AG10803 (cell line): ENCODE measurements at places on chromosomes 1 and 21.

DNA sequence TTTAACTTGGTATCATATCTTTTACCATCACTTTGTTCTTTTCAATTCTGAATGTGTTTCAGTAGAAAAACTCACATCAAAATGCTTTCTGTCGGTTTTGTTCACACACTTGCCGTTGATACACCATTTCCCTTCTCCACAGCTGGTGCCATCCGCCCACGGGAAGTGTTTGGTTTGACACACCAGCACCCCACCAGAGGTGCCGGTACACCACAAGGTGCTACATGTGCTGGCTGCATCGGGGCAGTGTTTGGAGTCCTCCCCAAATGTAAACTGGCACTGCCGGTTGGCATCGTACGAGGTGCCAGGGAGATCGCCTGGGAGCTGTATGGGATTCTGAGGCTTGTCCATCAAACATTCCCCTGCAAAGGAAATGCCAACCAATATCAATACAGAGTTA, 5.0 kb downstream of the ADAMTS1 start:
- DNase-seq: no peak

DNA sequence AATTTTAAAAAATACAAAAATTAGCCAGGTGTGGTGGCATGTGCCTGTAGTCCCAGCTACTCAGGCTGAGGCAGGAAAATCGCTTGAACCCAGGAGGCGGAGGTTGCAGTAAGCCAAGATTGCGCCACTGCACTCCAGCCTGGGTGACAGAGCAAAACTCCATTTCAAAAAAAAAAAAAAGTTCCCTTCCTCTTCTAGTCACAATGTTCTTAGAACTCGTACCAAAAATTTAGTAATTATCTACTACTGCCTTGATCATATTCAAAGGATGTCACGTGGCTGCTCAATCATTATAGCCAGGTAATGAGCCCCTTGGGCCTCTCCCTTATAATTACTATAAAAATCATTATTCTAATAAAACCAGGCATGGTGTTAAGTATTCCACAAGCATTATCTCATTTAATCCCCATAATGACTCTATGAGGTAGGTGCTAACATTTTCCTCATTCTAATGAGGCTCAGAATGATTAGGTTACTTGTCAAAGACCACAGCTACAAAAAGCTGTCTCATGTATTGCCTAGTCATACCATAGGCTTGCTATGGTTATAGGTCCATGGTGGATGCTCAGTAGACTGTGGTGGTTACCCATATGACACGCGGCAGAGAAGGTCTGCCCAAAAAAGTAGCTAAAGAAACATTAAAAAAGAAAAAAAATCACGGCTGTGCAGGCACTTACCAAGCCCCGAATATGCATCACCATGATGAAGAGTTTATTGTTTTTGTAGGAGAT, 15.5 kb upstream of the PPP1R15B start:
- no peak for DNase-seq

GRCh38 chr1:6365047-6365446, 28.5 kb downstream of the ACOT7 start:
- DNase-seq: no peak

DNA sequence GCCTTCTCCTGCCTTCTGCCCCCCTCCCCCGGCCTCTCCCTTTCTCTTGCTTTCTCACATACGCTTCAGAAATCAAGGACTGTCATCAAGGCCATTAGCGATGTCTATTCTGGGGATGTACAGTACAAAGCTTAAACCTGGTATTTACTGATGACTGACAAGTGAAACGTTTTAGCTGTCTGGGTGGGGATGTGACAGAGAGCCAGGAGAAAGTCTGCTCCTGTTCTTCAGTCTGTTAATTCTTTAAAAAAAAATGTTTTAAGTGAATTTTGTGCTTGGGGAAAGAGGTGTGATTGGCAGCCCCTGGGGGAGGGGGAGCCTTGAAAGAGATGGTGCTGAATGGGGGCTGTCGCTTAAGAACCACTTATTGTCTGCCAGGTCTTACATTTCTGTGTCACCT, 283.0 kb upstream of the PLXNA2 start:
- DNase-seq: no peak

- no peak for DNase-seq
Measured at GRCh38 chr1:219143735-219144134, 29.9 kb upstream of the LYPLAL1 start.

GRCh38 chr1:218501161-218501560, 156.0 kb downstream of the TGFB2 start:
- peak; percentile 58 for DNase-seq

GRCh38 chr1:30028283-30028682, 695.1 kb downstream of the MATN1 start:
- no peak for DNase-seq

GRCh38 chr1:244226435-244226834, 175.4 kb downstream of the ZBTB18 start:
- DNase-seq: no peak

DNA sequence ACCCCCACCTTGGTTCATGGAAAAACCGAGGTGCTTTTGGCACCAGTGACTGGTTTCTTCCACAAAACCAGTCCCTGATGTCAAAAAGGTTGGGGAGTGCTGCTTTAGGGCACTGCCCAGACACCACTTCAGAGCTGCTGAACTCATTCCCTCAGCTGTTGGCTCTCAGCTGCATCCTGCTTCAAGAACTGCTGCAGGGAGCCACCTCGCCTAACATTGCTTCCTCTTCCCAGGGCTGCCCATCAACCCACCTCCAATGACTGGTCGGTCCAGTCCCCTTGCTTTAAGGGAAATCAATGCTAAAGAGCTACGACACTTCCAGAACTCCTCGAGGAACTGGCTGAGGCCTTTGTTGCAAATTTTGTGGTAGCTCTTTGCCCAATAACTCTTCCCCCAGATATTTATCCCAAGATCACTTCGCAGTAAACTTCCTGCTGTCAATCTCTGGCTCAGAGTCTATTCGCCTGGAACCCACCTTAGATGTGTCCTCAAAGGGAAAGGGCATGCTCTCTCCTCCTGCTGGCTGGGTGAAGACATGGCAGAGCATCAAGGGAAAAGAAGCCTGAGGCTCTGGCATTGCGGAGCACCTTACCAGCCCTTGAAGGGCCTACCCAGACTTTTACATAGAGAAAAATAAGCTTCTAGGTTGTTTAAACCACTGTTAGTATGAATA, 29.0 kb downstream of the C1orf52 start:
- DNase-seq: no peak

DNA sequence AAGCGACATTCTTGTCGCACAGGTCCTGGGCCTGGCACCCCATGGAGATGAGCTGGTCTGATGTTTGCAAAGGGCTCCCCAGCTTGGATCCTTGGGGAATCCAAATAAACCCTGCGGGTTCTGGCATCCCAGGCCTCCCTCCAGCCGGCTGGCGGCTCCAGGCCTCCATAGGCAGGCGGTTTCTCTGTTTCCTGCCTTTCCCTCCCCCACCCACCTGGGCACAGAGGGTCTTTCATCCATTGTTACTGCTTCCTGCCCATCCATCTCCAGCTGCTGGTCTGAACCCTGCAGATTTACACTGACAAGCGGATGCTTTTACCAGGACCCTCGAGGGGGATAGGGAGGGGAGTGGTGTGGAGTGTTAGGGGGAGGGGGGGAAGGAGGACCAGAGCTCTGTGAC, 39.1 kb upstream of the ID3 start:
- no peak for DNase-seq

DNA sequence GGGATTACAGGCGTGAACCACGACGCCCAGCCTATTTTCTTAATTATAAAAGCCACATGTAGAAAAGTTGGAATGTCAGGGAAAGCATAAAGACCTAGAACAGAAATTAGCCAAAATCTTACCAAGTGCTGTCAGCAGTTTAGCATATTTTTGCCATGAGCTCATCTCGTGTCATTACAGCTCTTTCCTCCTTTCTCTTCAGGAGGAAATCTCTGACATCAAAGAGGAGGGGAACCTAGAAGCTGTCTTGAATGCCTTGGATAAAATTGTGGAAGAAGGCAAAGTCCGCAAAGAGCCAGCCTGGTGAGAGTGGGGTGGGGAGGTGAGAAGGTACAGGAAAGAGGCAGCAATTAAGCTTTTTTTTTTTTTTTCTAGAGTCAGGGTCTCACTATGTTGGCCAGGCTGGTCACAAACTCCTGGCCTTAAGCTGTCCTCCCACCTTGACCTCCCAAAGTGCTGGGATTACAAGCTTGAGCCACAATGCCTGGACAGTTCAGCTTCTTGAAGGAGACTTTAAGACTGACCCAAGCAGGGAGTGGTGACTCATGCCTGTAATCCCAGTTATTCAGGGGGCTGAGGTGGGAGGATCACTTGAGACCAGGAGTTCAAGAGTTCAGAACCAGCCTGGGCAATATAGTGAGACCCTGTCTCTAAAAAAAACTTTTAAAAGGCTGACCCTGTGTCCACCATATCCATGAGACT, 8.4 kb upstream of the BGLAP start:
- peak; percentile 90 for DNase-seq

GRCh38 chr21:42201615-42202161, 17.3 kb upstream of the ABCG1 start:
- DNase-seq: no peak

- no peak for DNase-seq
Measured at GRCh38 chr1:160282807-160283206, 2.1 kb downstream of the PEX19 start.

DNA sequence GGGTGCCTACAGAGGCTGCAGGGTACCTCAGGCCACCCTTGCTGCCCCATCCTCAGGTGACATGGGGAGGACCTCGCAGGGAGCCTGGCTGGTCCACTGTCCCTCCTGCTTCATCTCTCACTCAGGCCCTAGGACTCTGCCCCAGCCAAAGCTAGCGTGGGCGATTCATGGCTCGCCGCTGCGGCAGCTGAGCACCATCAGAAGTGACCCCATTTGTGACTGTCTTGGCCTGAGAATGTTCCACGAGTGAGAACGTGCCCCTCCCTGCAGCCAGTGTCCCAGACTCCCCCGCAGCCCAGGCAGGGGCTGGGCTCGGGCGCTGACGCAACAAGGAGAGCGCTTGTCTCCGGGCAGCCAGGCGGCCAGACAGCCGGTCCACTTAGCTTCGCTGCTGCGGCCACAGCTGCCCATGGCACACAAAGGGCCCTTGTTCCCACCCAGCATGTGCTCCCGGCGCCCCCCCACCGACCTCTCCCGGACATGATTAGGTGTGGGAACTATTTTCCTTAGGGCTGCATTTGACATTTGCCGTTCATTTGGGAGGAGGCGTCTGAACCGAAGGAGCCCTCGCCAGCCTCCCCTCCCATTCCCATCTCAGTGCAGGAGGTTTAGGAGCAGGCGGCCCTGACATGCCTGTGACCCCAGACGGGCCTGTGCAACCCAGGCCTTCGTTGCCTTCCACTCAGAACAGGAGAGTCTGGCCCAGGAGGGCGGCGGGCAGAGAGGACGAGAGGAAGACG, 19.3 kb upstream of the POFUT2 start:
- DNase-seq: peak; percentile 44

DNA sequence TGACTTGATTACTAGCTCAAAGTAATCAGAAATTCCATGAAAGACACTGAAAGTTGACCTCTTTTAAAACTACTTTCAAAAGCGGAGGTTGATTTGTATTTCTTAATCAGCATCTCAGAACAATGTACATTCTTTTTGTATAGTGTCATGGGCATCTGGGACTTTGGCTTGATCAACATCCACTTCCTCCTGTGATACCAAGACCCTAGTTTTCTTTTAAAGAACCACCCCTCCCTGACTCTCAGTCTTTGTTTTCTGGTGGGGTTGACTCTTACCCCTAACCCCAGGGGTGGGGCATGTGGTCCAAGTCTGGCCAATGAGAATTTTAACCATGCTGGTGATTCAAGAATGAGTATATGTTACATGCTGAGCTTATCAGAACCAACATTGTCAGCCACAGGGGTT, 21.7 kb upstream of the IRF2BP2 start:
- peak; percentile 79 for DNase-seq

DNA sequence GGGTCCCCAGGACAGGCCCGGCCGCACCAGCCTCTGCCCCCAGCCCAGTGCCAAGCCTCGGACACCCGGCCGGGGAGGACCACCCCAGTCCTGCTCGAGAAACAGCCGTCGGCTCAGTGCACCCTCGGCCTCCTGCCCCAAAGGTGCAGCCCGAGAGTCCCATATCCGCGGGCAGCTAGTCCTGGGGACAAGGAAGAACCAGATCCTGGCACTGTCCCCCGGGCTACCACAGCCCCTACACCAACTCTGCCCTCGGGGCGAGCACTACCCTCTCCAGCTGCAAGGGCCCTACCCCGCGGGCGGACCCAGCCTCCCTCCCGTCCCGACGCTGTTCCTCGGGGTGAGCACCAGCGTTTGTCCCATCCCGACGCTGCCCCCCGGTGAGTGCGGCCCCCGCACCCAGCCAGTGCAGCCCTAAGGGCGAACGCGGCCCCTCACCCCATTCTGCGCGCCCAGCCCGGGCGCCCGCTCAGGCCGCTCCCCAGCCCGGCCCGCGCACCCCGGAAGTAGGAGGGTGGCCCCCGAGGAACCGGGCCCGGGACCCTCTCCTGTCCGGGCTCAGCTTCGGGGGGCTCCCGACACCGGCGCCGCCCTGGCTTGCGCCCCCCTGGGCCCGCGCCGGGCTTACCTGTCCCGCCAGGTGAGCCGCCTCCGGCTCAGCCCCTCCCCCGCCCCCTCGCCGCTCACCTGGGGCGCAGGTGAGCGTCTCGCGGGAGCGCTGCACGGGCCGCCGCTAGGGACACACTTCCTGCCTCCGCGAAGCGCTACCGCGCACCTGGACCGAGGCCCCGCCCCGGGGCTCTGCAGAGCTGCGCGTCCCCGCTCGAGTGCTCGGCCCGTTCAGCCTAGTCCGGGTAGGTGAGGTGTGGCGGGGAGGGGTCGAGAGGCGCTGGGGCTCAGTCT, at the start of gene KDF1:
Gene KDF1 (minus strand): TSS at position 747 of the 903 bp plus-strand sequence. CDS start 8,088 bp downstream, outside the sequence.
- DNase-seq: no peak

- peak; percentile 66 for DNase-seq
Measured at GRCh38 chr1:150807249-150808023, 624 bp downstream of the CTSK start.

DNA sequence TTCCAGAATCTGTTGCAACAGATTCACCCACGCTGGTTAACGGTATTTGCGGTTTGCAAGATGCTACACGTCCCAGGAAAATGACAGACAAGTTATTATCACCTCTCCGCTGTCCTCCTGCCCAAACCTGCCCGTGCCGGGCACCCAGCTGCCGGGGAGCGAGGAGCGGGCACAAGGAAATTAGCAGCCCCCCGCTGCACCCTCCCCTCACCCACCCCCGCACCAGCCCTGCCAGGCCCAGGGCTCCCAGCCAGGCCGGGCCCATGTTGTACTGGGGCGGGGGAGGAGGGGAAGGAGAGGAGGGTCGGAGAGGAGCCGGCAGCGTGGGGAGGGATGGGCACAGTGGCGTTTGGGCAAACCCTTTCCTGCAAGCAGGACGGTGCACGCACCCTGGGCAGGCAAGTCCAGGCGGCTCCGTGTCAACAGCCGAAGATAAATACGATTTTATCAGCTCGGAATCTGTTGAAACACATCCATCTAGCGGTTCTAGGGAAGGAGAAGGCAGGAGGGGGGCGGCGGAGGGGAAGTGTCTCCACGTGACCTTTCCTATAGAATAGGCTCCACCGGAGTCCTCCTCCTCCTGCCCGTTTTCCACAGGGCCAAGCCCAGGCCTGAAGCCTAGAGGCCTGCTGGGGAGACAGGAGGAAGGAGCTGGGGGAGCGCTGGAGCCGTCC, 35.1 kb upstream of the CCDC27 start:
- DNase-seq: no peak
